ENCODE measurements at places on chromosomes 1 and 21. TPM values are rescaled to one million over a fixed set of nuclear protein-coding genes. Genes with fewer than 3 reads are reported as not detected.
A peak's percentile ranks its signal among the peaks of the same experiment; 100 is the strongest.

- peak; percentile 31 for DNase-seq
These were observed 118.8 kb upstream of the PBX1 start for GRCh38 chr1:164440232-164440631.

DNA sequence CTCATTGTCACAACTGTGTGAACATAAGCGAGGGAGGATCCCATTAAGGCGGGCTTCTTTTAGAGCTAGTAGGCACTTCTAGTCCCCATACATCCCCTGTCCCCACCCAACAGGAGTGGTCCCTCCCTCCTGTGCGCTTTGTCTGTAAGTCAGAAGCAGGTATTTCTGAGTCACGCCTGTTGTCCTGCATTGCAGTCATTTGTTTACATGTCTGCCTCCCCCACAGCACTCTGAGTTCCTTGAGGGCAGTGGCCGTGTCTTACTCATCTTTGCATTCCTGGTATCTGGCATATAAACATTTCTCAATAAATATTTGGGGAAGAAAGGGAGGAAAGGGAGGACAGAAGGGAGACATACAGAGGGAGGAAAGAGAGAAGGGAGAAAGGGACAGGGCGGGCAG, 40.3 kb downstream of the PLEKHA6 start:
- DNase-seq = peak; percentile 22

GRCh38 chr1:193545171-193545570, 358.8 kb upstream of the B3GALT2 start:
- DNase-seq = no peak

GRCh38 chr1:6325482-6325881, 64.6 kb upstream of the GPR153 start:
- DNase-seq = no peak

DNA sequence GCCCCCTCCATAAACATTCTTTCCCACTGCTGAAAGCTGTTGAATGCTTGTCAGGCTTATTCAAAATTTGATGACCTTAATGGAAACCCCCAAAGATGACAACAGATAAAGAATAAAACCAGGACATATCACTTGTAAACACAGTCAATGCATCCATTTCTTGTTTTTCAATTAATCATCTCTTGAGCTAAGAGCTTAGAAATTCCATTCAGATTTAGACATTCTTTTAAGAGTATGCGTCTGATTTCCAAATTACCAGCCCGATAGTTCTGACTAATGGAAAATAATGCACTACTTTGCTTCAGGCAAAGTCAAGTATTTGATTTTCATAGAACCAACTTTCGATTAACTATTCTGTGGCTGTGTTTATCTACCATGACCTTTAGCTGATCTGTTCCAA, 100.6 kb upstream of the RUNX1 start:
- DNase-seq = no peak

- no peak for DNase-seq
These were observed 35.7 kb downstream of the TENT5C start for GRCh38 chr1:117641536-117641935.

DNA sequence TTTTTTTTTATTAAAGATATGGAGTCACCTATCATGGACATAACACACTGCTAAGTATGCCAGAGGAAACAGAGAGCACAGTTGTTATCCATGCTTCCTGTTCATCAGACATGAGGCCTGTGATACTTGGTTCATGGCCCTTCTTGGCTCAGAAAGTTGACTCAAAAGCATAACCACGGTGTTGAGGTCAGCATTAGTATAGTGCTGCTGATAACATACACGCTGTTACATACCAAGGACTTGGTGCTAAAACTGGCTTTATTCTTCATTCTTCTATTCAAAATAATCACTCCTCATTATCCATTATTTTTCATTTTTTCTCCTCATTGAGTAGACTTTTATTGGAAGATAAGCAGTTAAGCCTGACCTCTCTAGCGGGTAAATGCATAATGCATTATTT, 464.1 kb downstream of the ADGRL2 start:
- no peak for DNase-seq

- no peak for DNase-seq
These were observed 257.6 kb downstream of the TTLL7 start for GRCh38 chr1:83741348-83741747.

DNA sequence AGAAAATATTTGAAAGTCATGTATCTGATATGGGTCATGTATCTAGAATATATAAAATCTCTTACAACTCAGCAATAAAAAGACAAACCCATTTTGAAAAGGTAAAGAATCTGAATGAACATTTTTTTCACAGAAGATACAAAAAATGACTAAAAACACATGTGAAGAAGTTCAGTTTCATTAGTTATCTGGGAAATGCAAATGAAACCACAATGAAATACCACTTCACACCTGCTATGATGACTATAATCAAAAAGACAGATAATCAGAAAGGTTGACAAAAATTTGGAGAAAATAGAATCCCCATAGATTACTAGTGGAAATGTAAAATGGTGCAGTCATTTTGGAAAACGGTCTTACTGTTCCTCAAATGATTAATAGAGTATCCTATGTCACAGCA, 631.0 kb downstream of the MRPL39 start:
- no peak for DNase-seq

SH3D21 gene
- not detected for total RNA-seq

SPRR2B gene
- not detected for total RNA-seq

NMNAT2 gene
- not detected for total RNA-seq

LCE1E gene
- not detected for total RNA-seq

ANGPTL1 gene
- 286 TPM for total RNA-seq

ZMYND12 gene
- total RNA-seq = not detected

MYOG gene
- not detected for total RNA-seq

Measured in uterus (tissue), 4 donors.